ENCODE measurements at places on chromosomes 3 and 15. TPM values are rescaled to one million over a fixed set of nuclear protein-coding genes. Genes with fewer than 3 reads are reported as not detected.

DNA sequence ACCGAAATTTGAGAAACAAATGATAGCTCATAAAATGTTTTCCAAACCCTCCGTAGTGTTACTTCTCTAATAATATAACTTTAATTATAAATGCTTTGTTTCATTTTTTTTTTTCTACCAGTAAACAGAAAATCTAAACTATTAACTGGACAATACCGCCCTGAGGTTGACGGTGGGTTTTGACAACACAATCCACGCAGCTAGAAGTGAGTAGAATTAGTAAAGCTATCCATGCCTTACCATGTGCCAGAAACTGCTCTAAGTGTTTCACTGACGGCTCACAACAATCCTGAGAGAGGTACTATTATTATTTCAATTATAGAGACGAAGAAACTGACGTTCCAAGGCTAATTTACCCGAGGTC is 410 bp downstream of the NDUFAF1 start:
- no peak for ATAC-seq

- ATAC-seq: peak; percentile 69
Observed at GRCh38 chr15:74950078-74950908, 6.3 kb downstream of the RPP25 start.

SLC9C1 gene
- 0.15 TPM for total RNA-seq

DNA sequence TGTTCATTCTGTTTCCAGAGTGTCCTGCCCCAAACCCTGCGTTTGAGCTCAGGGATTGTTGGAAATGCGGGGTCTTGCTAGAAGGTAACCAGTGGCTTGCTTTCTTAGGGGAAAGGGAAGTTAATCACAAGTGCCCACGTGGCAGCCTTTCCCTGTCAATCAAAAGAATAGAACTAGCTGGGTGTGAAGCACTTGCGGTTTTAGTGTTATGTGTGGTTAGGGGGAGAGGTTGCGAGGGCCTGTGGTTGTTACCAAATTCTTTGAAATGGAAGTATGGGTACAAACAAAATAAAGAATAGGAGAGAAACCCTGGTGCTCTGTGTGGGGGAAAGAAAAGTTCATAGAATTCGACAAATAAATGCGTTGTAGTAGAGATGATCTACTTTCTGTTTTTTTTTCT is 67.6 kb downstream of the FNDC3B start:
- ATAC-seq: no peak

GRCh38 chr3:136898549-136898948 is 36.5 kb downstream of the NCK1 start:
- ATAC-seq: no peak

- ATAC-seq: no peak
Observed at GRCh38 chr3:53996141-53996874, 104.6 kb upstream of the SELENOK start.

SCG5 gene
- 4.2 TPM for total RNA-seq

SLC12A1 gene
- not detected for total RNA-seq

GRCh38 chr3:73473181-73473897 is 151.4 kb downstream of the PDZRN3 start:
- ATAC-seq: peak; percentile 31

- no peak for ATAC-seq
Observed at GRCh38 chr3:190357468-190357867, 30.5 kb upstream of the CLDN16 start.

GRCh38 chr3:58214484-58215316 is 3.9 kb upstream of the DNASE1L3 start:
- ATAC-seq: no peak

DNA sequence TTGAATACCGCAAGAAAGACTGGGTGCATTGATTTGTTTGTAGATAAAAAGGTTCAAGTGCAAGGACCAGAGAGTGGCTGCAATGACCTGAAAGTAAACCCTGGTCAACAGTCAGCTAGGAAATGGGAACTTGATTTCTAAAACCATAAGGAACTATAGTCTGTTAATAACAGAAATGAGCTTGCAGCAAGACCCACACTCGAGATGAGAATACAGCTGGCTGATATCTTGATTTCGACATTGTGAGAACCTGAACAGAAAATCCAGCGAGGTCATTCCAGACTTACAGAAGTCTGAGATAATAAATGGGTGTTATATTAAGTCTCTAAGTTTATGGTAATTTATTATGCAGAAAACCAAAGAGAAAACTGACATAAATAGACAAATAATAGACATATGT is 177.3 kb downstream of the NFKBIZ start:
- ATAC-seq: no peak

GNB5 gene
- 41.8 TPM for total RNA-seq

GP5 gene
- total RNA-seq: not detected

DNA sequence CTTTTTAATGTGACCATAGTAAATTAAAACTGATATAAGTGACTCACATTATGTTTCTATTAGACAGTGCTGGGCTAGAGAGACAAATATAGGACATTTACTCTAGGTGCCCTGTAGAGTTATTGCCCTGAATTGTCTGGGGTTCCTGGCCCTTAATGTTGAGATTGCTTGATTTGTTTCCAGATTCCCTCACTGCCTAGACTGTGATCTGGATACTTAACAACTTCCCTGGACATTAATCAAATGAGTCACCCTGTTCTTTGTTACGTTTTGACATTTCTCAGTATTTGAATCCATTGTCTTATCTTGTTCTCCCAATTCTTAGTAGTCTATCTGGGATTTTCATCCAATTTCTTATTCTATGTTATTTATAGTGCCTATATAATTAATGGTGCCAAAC is 65.8 kb downstream of the DTWD1 start:
- no peak for ATAC-seq

- no peak for ATAC-seq
Observed at GRCh38 chr3:187533797-187534196, 136.4 kb downstream of the SST start.

- peak; percentile 23 for ATAC-seq
Observed at GRCh38 chr3:48301800-48302166, 31.7 kb downstream of the SPINK8 start.

- no peak for ATAC-seq
Observed at GRCh38 chr3:101311676-101312075, 8.7 kb downstream of the IMPG2 start.

GRCh38 chr3:15905041-15905440 is 107.3 kb upstream of the ANKRD28 start:
- no peak for ATAC-seq

DNA sequence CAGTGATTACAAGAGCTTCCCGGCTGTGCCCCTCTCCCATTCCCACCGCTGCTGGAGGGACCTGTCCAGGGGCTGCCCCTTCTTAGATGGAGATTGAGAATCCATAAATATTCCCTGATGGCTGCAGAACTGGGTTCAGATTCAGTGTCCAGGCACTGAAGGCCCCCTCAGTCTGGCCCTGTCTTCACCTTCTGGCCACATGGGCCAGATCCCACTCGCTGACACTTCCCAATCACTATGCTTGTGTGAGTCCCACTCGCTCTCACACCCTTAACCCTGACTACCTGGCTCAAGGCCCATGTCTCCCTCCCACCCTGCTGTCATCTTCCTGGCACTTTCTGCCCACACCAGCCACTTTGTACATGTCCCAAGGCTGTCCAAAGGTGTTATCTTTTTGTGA is 15.5 kb upstream of the MRPS22 start:
- no peak for ATAC-seq

GRCh38 chr15:89321521-89322410 is 12.9 kb downstream of the POLG start:
- ATAC-seq: no peak

NEK10 gene
- total RNA-seq: 2.7 TPM

THSD4 gene
- 23.1 TPM for total RNA-seq

PCOLCE2 gene
- total RNA-seq: 88.1 TPM

DNA sequence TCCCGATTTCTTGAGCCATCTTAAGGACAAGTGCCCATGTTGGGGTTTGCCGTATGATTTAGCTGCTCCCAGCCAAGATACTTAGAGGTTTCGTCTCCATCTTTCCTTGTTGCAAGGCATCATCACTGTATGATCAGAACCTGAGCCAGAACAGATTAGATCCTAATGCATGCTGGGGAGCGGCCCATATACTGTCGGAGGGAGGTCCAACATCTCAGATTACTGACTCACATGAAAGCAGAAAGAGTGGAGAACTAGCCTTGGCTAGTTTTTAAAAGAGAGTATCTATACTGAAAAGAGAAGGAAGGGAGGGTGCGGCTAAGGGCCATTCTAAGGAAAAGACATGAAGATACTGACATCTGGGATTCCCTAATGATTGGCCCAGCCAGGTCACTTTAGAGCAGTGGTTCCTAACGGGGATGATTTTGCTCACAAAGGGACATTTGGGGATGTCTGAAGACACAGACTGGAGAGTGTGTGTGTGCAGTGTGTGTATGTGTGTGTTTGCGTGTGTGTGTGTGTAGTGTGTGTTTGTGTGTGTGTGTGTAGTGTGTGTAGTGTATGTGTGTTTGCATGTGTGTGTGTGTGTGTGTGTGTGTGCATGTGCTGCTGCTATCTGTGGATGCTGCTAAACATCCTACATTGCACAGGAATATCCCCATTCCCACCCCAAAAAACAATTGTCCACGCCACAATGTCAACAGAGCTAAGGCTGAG is 12.3 kb upstream of the LYSMD4 start:
- no peak for ATAC-seq

GOLGA8M gene
- 1.9 TPM for total RNA-seq

HTR3E gene
- not detected for total RNA-seq

GRCh38 chr3:1103525-1103924 is 10.7 kb downstream of the CNTN6 start:
- no peak for ATAC-seq

- no peak for ATAC-seq
Observed at GRCh38 chr3:64088408-64089205, 65.3 kb upstream of the PSMD6 start.

GRCh38 chr15:56042031-56042430 is 48.6 kb upstream of the NEDD4 start:
- ATAC-seq: no peak

DNA sequence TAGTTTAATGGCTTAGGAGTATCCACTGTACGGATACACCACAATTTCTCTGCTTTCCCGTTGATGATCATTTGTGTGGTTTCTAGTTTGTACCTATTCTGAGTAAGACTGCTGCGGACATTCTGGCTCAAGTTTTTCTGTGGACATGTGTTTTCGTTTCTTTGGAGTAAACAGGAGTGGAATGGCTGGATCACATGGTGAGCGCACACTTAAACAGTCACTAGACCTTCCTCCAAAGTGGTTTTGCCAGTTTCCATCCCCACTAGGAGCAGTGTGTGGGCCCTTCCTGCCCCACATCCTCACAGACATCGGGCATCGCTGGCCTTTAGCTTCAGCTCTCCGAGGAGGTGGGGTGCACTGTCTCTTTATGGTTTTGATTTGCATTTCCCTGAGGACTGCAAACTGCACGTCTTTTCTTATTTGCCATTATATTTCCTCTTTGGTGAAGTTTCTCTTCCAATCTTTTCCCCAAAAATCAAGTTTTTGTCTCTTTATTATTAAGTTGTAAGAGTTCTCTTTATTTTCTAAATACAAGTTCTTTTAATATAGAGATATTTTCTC is 94.1 kb downstream of the VGLL4 start:
- ATAC-seq: no peak

DNA sequence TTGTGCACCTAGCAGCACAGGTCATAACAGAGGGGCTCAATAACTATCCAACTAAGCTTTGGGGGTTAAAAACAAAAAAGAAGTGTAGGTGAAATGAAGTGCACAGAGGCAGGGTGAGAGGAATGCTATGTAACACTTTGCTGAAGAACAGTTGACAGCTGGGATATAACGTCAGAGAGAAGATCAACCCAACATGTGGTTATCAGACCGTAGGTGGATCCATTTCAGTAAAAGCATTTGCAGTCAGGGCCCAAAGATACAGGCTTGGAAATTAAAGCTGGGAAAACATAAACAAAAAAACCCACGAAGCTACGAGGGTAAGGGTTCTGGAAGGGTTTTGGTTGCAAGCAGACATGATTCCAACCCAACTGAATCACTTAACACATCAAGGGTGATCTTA is 377.5 kb upstream of the NR2F2 start:
- no peak for ATAC-seq

DNA sequence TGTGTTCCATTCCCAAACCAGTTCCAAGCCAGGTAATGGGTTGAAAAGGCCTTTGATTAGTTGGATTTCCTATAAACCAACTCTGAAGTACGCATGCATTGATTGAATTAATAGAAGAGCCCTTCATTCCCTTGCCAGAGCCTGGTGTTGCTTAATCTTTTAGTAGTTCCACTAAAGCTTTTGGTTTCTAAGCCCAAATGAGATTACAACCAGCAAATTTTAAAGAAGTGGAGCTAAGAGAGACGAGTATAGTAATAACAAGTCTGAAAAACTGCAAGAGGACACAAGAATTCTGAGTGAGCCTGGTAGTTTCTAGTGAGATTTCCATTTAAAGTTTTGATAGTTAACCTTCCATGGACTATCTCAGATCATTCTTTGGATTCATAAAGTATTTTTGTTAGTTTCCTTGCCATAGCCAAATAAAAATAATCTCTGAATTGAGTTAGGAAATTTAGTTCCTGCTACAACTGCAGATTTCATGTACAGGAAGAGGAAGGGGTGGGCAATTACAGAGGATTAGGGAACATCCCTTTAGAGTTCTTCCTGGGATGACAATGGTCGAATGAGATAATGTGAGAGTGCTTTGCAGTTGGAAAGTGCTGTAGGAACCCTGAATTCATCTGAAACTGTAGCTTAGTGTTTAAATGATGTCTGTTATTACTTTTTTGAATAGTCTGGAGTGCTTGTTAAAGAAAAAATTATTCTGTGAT is 136.8 kb downstream of the FNDC3B start:
- ATAC-seq: no peak

COL6A6 gene
- not detected for total RNA-seq

GRCh38 chr15:41894791-41895463 is 1.1 kb upstream of the SPTBN5 start:
- peak; percentile 87 for ATAC-seq

MCF2L2 gene
- total RNA-seq: 2.2 TPM

- no peak for ATAC-seq
Observed at GRCh38 chr15:21261396-21261964, 178.8 kb downstream of the POTEB3 start.

GRCh38 chr3:26084629-26085028 is 294.7 kb downstream of the OXSM start:
- ATAC-seq: peak; percentile 68

DPPA2 gene
- total RNA-seq: not detected

DNA sequence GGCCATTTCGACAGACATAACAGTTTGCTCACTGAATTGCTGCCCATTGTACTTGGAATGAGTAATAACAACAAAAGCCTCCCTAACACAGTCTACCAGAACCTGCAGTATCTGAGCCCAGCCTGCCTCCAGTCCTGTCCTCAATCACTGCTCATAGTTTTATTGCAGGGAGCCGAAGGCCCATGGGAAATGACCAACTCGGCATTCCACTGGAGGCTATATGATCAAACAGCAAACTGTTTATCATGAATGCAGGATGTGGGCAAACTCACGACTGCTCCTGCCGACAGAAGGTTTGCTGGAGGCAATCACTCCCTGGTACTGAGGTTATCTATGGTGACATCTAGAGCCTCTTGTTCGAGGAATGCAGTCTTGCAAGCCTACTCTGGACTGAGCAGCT is 46.3 kb downstream of the LSM3 start:
- no peak for ATAC-seq
